ENCODE measurements at places on chromosomes 6 and 20. TPM values are rescaled to one million over a fixed set of nuclear protein-coding genes. Genes with fewer than 3 reads are reported as not detected.
A peak's percentile ranks its signal among the peaks of the same experiment; 100 is the strongest.

GNL1 gene
- 36.3 TPM for total RNA-seq

SEL1L2 gene
- total RNA-seq, result not detected

GRCh38 chr6:79568996-79569395, 31.8 kb upstream of the LCA5 start:
- no peak for DNase-seq

- peak; percentile 39 for DNase-seq
These were observed 39.4 kb upstream of the RFPL4B start for GRCh38 chr6:112307707-112308106.

- DNase-seq, result no peak
These were observed 154.0 kb downstream of the TRIM27 start for GRCh38 chr6:28769626-28770402.

GRCh38 chr20:17344790-17345189, 118.0 kb downstream of the PCSK2 start:
- DNase-seq, result no peak
